Activated CD8-positive, alpha-beta memory T cell treated with anti-CD3 and anti-CD28 coated beads, Interleukin-2, amount 50 U/mL, for 48 hours (primary cell): ENCODE measurements at places on chromosomes 16 and 17.

GRCh38 chr17:29575511-29576213 lies 7.2 kb downstream of the TP53I13 start:
- DNase-seq: no peak

DNA sequence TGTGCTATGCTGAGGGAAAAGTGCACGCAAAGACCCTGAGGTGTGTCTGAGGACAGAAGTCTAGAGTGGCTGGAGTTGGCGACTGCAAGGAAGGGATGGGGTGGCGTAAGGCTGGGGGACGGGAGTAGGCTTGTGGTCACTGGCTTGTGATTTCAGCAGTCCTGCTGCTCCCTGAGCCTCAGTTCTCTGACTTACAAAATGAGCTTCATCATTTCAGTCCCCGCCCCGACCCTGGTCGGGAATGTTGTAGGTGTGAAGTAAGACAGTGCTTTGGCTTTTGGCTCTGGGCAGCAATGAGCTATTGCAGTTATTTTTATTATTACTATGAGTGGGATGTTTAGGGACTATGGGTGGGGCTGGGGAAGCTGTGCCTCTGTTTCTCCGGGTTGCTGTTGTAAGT lies 8.6 kb downstream of the ADGRG1 start:
- DNase-seq: no peak

GRCh38 chr16:20899071-20899470 lies 1.1 kb downstream of the DCUN1D3 start:
- no peak for DNase-seq

DNA sequence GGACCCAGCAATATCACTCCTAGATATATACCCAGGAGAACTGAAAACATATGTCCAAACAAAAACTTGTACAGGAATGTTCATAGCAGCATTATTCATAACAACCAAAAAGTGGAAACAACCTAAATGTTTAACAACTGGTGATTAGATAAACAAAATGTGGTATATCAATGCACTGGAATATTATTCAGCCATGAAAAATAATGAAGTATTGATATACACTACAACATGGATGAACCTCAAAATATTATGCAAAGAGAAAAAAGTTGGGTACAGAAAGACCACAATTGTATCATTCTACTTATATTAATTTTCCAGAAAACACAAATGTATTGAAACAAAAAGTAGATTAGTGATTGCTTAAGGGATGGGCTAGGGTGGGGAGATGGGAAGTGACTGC lies 498.6 kb downstream of the GRIN2A start:
- no peak for DNase-seq

GRCh38 chr16:28845293-28845692 lies 855 bp downstream of the TUFM start:
- DNase-seq: no peak

DNA sequence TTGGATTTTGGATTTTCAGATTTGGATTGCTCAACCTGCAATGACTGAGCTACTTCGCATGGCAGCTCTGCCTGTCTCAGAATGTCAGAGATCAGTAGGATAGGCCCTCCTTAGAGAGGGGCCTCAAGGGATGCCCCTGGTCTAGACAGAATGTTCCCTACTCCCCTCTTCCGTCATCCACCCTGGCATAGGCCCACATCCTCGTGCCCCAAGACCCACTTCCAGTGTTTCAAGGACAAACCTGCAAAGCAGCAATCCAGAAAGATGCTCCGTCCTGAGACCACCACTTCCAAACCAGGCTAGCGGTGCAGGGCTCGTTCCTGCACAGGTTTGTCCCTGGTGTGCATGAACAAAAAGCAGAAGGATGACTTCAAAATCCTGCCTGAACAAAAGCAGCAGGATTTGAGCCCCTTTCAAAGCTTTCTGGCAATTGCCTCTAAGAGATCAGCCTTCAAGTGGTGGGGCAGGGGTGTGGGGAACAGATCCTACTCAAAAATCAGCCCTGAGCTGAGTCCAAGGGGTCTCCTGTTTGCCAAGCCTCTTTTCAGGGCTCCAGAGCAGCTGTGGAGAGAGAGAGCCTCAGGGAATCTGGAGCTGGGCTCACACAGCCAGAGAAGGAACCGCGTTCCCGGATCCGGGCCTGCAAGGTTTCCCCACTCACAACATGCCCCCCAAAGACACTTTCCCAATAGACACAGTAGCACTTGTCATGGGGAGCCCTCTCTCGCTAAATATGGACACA lies 121.1 kb downstream of the SOCS1 start:
- no peak for DNase-seq

DNA sequence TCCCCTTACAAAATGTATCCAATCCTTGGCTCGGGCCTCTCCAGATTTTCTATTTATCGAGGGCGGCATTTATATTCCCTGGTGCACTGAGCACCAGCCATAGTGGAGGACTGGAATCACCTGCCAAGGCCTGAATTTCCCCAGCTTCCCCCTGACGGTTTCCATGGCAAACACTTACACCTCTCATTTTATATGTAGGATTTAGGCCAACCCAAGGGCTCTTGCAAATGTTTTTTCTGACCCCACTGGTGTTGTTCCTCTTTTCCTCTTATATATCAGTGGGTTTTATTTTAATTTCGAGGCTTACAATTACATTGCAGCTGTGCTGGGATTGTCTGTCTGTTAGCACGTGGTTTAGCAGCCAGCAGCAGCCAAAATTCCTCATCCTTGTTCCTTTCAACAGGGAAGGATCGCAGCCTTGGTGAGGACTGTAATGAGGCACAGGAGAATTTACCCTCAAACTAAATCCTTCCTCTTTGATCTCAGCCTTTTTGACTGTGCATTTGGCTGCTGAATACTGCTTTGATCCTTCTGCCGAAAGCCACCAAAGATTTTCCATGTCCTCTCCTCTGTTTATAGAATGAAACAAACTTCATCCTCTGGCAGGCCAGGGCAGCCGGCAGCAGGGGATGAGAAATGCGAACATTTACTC lies 26.5 kb upstream of the CES5A start:
- no peak for DNase-seq

DNA sequence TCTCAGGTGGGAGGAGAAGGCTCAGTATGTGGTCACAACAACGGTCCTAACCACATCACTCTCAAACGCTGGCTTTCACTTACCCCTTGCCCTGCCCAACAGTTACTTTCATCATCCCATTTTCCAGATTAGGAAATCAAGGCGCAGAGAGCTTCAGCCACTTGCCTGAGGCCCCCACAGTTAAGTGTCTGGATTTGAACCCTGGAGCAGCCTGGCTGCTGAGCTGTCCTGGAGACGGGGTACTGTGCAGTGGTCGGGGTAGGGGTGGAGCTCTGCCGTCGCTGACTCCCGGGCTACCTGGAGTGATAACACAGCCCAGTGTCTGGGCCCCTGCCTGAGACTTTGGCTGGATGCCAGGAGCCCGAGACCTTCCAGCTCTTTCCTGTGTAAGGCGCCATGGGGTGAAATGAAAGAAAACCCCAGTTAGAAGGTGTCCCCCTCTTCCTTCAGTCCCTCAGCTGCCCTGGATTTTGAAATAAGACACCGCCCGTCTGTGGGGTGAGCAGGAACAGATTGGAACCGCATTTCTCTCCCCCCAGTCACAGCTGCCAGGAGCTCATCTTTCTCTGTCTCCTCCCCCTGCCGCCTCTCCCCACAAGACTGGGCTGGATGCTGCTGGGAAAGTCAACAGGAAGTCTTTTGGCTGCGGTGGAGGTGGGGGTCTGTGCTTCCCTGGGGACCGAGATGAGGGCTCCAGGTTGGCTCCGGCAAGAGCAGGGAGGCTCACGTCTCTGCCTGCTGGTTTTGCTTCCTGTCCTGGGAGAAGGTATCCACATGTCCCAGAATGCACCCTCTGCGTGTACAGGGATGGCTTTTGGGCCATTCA lies 280.2 kb downstream of the SEC14L1 start:
- DNase-seq: peak; percentile 69
